CD4-positive, alpha-beta memory T cell (primary cell): ENCODE measurements at places on chromosomes 12 and 14. TPM values are rescaled to one million over a fixed set of nuclear protein-coding genes. Genes with fewer than 3 reads are reported as not detected.

SLC6A15 gene
- not detected for total RNA-seq

TAS2R46 gene
- 1.1 TPM for total RNA-seq

GLT8D2 gene
- total RNA-seq: not detected

STX2 gene
- total RNA-seq: 35.3 TPM

CEP290 gene
- 23.0 TPM for total RNA-seq

ERP27 gene
- total RNA-seq: 11.5 TPM

GRCh38 chr14:53824061-53824460 lies 132.6 kb downstream of the BMP4 start:
- no peak for DNase-seq

GRCh38 chr12:3379079-3379478 lies 111.9 kb upstream of the PRMT8 start:
- DNase-seq: no peak

DNA sequence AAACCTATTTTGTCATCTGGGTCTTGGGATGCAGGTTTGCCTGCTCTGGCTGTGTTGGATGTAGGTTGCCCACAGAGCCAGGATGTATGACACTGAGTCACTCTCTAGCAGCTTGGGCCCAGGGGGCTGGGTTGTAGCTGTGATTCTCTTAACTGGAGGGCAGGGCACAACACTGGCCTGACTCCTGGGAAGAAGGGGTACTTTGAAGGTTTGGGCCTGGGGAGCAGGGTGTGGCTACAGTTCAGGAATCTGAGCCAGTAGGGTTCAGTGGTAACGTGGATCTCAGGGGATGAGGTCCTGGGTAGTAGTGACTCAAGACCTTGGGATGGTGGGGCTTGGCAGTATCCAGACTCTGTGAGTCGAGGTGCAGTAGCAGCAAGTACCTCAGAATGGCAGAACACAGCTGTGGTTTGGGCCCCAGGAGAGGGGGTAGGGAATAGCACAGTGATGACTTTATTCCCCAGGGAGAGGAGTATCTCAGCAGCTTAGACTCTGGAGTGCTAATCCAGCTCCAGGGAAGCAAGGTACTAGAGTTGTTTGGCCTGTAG lies 25.7 kb downstream of the TBC1D15 start:
- no peak for DNase-seq

GRCh38 chr12:55696796-55697462 lies 10.8 kb downstream of the ITGA7 start:
- no peak for DNase-seq

GRCh38 chr14:60796434-60796833 lies 61.9 kb downstream of the MNAT1 start:
- no peak for DNase-seq

- no peak for DNase-seq
These were observed 131.9 kb upstream of the DDHD1 start for GRCh38 chr14:53285064-53285463.

DNA sequence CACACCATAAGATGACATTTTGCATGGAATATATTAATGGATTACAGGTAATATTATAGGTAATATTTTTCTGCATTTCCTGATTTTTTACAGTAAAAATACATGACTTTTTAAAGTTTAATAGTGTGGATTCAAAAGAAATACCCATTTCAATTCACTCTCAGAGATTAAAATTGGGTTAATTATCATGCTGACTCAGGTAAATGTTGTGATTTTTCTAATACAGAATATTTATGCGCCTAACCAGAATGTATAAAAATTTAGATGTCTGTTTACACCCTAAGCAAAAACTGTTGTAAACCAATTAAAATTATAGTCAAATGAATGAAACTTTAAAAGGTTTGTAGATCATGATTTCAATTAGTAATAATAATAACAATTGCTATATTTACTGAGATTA lies 117.2 kb upstream of the FLRT2 start:
- no peak for DNase-seq
